Hematopoietic multipotent progenitor cell treated with erythropoietin and hydrocortisone succinate and interleukin-3 and kit ligand, for 4 days (in vitro differentiated cells): ENCODE measurements at places on chromosomes 12 and 14.

GRCh38 chr12:55963760-55964159 lies 2.1 kb downstream of the PMEL start:
- DNase-seq = no peak

- DNase-seq = peak; percentile 56
These were observed 8.1 kb downstream of the ZNF219 start for GRCh38 chr14:21090194-21090939.

GRCh38 chr12:32512910-32513309 lies 113.6 kb downstream of the FGD4 start:
- no peak for DNase-seq

GRCh38 chr14:48584031-48584430 lies 908.6 kb upstream of the MDGA2 start:
- DNase-seq = no peak

- no peak for DNase-seq
These were observed 683.4 kb downstream of the TMEM121 start for GRCh38 chr14:106209755-106210154.

- no peak for DNase-seq
These were observed 37.0 kb downstream of the ALDH1L2 start for GRCh38 chr12:105047308-105047707.

DNA sequence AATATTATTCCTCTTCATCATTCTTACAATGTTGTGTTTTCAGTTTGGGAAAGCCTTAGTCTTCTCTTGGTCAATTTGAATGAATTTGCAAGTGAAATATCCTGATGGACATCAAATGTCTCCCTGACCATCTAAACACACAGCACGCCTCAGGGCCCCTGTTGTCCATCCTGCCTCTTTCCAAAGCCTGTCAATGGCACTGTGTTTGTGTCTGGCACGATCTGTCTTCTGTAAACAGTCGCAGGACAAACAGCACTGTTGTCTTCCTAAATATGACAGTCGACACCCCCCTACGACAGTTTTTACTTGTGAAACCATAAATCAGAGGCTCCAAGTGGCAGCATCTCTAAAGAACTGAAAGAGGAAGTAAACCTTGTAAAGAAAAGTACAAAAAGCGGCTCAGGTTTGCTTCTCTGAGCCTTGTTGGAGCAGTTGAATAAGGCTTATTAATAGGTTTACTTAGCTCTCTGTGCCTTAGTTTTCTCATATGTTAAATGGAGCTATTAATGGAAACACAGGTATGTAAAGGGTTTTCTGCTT lies 285.8 kb downstream of the NRXN3 start:
- DNase-seq = no peak

- DNase-seq = no peak
These were observed 86.4 kb downstream of the RFX4 start for GRCh38 chr12:106669216-106669615.

DNA sequence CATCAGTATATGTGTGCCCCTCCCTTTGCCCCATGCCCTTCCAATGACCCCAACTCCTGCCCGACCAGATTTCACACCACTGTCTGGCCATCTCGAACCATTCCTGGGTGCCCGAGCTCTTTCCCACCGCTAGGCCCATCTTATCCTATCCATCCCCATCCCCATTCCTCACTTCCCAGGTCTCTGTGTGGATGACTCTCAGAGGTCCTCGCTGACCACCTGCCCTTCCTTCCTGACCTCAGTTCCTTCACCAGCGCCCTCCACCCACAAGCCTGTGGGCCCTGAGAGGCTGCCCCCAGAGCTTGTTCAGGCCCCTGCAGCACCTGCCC lies 49.1 kb downstream of the CYP46A1 start:
- no peak for DNase-seq

- DNase-seq = no peak
These were observed 2.8 kb upstream of the DHH start for GRCh38 chr12:49097381-49097780.
